ENCODE measurements at places on chromosomes 5 and 9. TPM values are rescaled to one million over a fixed set of nuclear protein-coding genes. Genes with fewer than 3 reads are reported as not detected.

DNA sequence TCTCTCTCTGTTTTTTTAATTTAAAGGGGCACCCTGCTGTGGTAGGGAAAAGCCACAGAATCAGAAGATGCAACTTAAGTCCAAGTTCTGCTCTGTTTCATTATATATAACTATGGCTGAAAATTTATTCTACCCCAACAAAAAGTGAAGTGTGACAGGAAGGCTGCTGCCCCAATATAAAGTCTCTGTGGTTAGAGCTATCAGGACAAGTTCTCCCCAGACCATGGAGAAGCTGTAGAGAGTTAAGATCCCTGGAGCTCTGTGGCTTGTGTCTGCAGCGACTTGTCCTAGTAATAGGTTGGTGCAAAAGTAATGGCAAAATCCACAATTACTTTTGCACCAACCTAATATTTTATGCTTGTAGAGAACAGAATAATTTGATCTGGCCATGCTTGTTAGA lies 250.9 kb downstream of the PSAT1 start:
- no peak for DNase-seq

GRCh38 chr5:84715091-84715490 lies 330.4 kb upstream of the EDIL3 start:
- DNase-seq: no peak

- no peak for DNase-seq
Measured at GRCh38 chr5:151413800-151414199, 33.6 kb upstream of the SLC36A1 start.

DNA sequence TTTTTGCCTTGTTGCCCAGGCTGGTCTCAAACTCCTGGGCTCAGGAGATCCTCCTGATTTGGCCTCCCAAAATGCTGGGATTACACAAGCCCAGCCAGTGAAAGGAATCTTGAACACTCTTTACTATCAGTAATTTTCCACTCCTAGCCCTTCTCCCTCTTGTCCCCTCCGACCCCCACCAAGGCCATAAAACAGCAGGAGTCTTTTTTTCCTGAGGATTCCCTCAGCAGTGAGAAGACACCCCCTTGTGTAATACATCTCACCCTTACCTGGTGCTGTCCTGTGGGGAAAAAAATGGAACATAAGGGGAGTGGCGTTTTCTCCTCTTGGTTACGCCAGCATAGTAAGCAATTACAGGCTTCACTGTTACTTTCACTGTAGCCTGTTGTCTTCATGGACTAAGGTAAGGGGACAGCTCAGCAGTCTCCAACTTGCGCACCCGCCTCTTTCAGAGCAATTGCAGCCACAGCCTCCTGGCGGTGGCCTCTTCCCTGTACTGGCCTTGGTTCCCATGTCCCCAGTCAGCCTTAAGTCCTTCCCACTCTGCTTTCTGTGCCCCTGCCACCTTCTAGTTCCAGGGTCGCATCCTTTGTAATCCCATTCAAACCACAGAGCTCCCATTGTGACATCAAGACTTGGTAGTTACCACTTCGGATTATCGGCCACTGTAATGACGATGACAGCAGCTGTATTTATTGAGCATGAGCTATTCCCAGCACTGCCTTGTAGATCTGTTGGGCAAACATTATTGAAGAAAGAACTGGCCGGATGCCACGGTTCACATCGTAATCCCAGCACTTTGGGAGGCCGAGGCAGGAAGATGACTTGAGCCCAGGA lies 10.0 kb downstream of the NAIF1 start:
- DNase-seq: no peak

DNA sequence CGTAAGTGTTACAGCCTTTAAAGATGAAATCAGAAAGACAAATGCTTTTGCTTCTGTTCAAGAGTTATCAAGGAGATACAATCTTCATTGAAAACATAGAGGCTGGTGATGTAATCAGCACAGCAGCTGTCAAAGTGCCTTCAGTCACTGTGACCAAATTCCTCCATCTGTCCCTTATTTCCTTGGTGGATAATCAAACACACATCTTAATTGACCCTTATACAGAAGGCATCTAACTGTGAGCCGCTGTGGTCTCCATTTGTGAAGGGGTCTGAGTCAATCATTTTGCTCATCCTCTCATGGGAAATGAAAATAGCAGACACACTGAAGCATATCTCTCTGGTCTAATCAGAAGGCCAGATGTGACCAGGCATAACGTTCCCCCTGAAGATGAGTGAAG lies 130.1 kb upstream of the TLR4 start:
- DNase-seq: no peak

DNA sequence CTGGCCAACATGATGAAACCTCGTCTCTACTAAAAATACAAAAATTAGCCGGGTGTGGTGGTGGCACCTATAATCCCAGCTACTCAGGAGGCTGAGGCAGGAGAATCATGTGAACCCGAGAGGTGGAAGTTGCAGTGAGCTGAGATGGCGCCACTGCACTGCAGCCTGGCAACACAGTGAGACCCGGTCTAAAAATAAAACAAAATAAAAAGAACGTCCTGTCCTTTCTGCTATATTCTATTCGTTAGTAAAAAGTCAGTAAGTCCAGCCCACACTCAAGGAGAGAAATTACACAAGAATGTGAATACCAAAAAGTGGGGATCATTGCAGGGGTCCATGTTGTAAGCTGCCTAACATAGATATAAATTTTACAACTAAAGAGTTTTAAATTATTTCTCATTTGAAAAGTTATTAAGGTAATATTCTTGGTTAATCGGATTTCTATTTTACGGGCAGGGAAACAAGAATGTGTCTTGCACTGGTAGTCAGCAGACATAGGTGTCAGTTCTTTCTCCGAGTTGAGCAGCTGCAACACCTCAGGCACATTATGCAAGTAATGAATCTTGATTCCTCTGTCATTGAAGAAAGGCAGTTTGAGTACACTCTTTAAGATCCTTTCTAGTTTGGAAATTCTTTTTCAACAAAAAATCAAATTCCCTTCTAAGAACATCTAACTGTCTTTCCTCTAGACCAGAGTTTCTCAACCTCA lies 24.5 kb downstream of the NMUR2 start:
- no peak for DNase-seq

- peak; percentile 44 for DNase-seq
Measured at GRCh38 chr5:116652196-116652729, 77.6 kb upstream of the SEMA6A start.

DNA sequence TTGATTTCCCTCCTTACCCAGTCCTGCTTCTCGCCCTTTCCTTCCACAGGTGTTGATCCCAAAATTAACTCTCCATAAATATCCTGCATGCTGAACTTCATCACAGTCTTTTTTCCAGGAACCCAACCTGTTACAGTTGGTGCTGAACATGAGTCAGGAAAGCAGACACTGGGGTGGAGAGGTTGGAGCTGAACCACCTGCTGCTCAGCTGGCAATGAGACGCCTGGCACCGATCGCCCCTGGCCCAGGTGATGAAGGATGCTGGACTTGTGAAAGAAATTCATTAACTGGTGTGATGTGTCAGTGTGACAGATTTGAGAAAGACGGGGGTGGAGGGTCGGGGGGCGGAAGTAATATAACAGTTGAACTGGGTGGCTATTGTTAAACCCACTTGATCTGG lies 30.6 kb downstream of the CPLX2 start:
- no peak for DNase-seq

SLC34A1 gene
- not detected for total RNA-seq

FGF18 gene
- 0.27 TPM for total RNA-seq

Data from psoas muscle (tissue), 8 donors.